H4 (cell line): ENCODE measurements at places on chromosomes 12 and 14. TPM values are rescaled to one million over a fixed set of nuclear protein-coding genes. Genes with fewer than 3 reads are reported as not detected.

GRCh38 chr14:68709007-68709406 is 83.9 kb downstream of the ZFP36L1 start:
- no peak for DNase-seq

- no peak for DNase-seq
Observed at GRCh38 chr12:29455087-29455486, 42.4 kb downstream of the OVCH1 start.

DNA sequence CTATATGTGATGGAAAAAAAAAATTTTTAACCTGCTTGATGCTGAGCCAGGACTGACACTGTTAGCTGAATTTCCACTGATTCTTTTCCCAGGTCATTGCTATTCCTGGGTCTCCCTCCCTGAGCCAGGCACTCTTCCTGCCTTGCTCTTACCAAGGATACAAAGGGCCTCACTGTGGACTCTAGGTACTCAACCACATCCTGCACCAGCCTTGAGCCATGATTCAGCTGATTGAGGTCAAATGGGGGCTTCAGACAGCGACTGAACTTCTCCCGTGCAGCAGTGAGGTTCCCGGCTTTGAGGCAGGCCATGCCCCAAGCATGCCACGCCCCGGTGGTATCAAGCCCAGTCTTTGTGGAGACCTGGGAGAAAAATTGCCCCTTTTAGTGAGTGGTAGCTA is 54.3 kb downstream of the ZFYVE26 start:
- no peak for DNase-seq

DNA sequence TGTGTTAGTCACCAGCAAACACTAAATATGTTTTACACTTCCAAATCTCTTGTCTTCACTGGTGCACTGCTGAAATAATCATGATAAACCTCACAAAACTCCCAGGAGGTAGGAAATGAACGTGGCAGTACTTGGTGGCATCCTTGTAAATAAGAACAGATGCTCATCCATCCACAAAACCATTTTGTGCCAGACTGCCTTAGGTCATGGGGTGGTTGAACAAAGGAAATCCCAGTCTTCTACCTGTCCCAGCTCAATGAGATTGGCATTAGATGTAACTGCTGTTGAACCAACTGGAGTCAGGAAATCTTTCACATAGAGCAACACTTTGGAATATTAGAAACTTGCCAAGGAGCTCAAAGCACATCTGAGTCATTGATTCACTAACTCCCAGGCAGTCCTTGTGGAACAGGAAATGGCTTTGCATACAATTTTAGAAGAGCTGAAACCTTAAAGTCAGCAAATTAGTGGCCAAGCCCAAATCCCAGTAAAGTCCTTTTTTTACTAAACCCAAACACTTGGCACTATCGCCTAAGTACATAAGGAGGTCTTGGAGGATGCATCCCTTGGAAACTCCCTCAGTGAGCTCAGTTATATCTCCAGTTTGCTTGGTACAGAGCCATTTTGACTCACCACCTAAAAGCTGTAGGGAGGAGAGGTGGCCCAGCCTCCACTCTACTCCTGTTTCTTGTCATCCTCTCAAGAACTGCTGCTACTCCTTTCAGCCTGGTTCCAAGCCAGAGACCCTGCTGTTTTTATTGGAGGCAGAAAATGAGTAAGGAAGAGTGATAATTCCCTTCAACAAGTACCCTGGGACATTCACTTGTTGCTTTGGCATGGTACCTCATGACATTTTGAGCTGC is 208.0 kb downstream of the NOVA1 start:
- DNase-seq = no peak

GRCh38 chr12:78739653-78740052 is 124.9 kb upstream of the SYT1 start:
- no peak for DNase-seq

APOF gene
- not detected in 2 replicates for total RNA-seq

OAS3 gene
- 39.1 and 46.8 TPM in 2 replicates for total RNA-seq

GNB3 gene
- 0.12 and 1.0 TPM in 2 replicates for total RNA-seq
